ENCODE measurements at places on chromosomes 3 and 15. TPM values are rescaled to one million over a fixed set of nuclear protein-coding genes. Genes with fewer than 3 reads are reported as not detected.

DNA sequence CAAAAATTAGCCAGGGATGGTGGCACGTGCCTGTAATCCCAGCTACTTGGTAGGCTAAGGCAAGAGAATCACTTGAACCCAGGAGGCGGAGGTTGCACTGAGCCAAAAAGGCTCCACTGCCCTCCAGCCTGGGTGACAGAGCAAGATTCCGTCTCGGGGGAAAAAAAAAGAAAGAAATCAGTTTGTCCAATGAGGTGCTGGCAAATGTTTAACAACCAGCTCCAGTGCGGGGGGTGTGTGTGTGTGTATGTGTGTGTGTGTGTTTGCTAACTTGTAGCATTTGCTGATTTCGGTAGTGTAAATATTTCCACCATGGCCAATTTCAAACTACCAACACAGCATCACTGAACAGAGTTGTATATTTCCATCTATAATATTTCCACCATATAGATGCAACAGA lies 23.8 kb upstream of the IDH2 start:
- no peak for DNase-seq

GRCh38 chr3:35757991-35758757 lies 118.8 kb downstream of the ARPP21 start:
- no peak for DNase-seq

- DNase-seq: no peak
Measured at GRCh38 chr3:18481946-18482548, 56.9 kb upstream of the SATB1 start.

DNA sequence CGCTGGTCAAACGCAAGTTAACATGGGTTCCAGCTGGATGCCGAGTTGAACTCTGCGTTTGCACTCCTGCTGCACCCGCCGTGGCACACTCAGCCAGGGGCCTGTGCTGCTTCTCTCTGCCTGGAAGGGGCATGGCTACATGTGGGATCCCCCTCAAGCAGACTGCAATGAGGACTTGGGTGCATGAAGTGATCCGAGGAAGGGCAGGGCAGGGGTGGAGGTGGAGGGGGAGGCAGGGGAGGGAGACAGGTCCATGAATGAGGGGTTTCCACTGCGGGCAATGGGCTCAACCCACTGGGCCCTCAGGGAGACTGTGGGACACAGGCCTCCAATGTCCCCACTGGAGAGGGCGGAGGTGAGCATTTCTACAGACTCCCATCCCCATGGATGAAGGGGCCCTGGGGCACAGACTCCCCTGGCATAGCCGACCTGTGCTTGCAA lies 141.6 kb upstream of the MEF2A start:
- DNase-seq: no peak

DNA sequence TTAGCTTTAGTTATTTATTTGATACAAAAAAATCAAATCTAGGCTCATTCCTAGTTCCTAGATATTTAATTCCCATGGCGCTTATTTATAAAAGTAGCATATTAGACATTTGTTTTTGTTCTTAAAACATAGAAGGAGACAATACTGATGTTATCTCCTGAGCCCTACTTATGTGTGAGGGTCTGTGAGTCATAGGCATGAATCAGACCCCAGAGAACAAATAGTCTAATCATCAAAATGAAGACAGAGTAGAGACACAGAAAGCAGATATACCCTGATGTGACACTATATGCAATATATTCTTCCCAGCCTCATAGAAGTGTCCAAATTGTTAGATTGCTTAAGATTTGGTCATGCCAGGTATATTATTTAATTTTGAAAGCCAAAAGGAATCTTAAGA lies 44.9 kb downstream of the PEX5L start:
- DNase-seq: no peak

DNA sequence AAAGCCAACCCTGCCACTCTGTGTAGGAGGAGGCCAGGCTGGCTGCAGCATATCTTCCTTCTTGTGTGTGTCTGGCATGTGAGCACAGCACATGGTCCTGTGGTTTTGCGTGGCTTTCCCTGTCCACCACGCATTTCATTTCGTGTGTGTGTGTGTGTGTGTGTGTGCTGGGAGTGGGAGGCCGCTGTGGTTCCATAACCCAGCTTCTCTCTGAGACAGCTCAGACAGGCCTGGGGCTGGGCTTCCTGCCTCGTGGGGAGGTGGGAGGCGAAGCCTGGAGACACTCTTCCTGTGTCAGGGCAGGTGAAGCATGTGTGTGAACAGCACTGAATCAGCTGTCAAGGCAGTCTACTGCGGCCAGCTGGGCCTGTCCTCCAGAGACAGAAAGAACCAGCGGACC lies 16.0 kb upstream of the MRPS22 start:
- DNase-seq: no peak

- DNase-seq: peak; percentile 65
Measured at GRCh38 chr15:60396958-60397771, 621 bp downstream of the ANXA2 start.

- DNase-seq: no peak
Measured at GRCh38 chr3:104646196-104646595, 720.5 kb upstream of the ALCAM start.

DNA sequence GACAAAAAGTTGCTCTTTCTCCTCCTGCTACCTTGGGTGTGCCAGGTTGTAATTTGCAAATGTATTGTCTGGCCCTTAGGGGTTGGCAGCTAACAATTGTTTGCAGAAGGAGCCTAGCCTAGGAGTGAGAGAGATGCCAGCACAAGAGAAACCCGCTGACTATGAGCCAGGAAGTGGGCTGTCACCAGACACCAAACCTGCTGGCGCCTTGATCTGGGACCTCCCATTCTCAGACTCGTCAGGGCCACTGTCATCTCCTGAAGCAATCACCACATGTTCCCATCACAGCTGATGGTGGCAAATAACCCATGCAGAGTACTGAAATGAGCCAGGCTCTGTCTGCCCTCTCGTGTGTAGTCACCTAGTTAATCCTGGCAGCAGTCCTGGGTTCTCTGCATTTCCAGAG lies 406.4 kb upstream of the NPAP1 start:
- no peak for DNase-seq

DNA sequence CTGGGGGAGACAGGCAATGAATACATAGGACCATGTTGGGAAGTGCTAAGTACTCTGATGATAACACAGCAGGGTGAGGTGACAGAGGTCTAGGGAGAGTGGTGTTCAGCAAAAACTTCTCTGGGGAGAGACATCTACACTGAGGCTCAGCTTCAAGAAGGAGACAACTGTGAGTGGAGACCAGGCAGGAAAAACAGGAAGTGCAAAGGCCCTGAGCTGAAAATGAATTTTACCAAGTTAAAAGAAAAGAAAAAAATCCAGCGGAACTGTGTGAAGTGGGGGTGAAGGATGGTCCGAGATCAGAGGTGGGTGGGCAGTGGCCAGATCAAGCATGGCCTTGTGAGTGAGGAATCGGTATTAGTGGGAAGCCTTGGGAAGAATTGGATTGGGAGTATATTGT lies 110.1 kb upstream of the CLSTN2 start:
- no peak for DNase-seq

- no peak for DNase-seq
Measured at GRCh38 chr3:56629451-56629850, 53.6 kb downstream of the TASOR start.

GRCh38 chr15:70062321-70062956 lies 35.3 kb downstream of the TLE3 start:
- no peak for DNase-seq

DNA sequence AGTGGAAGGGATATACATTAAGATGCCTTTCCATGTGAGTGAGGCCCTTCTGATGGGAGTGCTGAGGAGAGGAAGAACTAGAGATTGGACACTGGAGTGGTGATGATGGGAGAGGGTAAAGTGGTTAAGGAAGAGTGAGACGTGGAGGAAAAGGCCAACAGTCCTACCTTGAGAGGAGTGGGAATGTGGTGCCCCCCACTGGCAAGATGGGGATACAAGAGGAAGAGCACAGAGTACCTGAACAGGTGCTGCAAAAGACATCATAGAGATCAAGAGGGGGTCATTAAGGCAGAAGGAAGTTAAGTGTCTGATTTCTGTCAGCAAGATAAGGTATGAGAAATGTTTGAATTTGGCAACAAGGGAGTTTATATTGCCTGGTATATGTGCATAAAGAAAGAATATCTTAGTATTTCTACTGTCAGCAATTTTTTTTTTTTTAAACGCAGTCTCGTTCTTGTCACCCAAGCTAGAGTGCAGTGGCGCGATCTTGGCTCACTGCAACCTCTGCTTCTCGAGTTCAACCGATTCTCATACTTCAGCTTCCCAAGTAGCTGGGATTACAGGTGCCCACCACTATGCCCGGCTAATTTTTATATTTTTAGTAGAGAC lies 34.0 kb downstream of the ARIH2 start:
- DNase-seq: peak; percentile 74

DNA sequence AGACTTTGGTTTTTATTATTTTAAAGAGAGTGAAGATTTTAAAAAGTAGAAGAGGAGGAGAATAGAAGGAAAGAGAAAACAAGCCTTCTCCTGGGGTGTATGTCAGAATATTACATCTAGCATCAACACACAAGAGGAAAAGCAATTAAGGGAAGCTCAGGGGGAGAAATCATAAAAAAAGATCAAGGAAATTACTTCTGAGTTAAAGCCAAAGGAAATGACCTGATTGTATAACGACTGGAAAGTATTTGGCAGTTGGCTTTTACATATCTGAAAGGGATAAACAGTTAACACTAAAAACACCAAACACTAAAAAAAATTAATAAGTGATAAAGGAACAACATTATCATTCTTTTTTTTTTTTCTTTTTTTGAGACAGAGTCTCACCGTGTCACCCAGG lies 58.4 kb downstream of the CPNE4 start:
- no peak for DNase-seq

The SAXO2 gene
- total RNA-seq: 2.6 TPM

The FSIP1 gene
- total RNA-seq: 0.64 TPM

The FOXL2NB gene
- 0.55 TPM for total RNA-seq

The CPN2 gene
- not detected for total RNA-seq

The FLNB gene
- 83.4 TPM for total RNA-seq

The NANOGP8 gene
- total RNA-seq: 91.5 TPM

The SPINK8 gene
- not detected for total RNA-seq

The SERINC4 gene
- total RNA-seq: 0.17 TPM

The SLC15A2 gene
- 2.3 TPM for total RNA-seq

The PCYT1A gene
- total RNA-seq: 31.6 TPM

The P3H2 gene
- total RNA-seq: 41.5 TPM

The ACTC1 gene
- 52.2 TPM for total RNA-seq

The GHRL gene
- total RNA-seq: not detected

The KBTBD13 gene
- total RNA-seq: not detected
